Stimulated activated naive CD8-positive, alpha-beta T cell treated with anti-CD3 and anti-CD28 coated beads, Interleukin-15, Interleukin-2, amounts not matched to agents 100 U/mL and 50 U/mL, for 24 hours (primary cell): ENCODE measurements at places on chromosomes 1 and 21.
A peak's percentile ranks its signal among the peaks of the same experiment; 100 is the strongest.

GRCh38 chr21:23822760-23823159 is 1784.5 kb downstream of the MRPL39 start:
- DNase-seq: no peak

DNA sequence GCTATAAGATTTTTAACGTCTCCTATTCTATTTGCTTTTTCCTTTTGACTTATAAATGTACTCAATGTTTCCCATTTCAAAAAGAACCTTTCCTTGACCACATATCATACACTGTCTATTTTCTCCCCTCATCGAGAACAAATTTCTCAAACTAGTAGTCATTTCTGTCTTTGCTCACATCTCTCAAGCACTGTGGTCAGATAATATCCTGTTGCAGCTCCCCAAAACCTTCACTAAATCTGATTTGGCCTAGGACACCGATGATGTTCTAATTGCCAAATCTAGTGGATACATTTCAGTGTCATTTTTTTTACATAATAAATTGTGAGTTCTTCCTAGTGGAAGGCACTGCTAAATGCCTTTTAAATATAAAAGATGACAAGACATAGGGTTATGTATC is 19.4 kb downstream of the CXADR start:
- DNase-seq: no peak

DNA sequence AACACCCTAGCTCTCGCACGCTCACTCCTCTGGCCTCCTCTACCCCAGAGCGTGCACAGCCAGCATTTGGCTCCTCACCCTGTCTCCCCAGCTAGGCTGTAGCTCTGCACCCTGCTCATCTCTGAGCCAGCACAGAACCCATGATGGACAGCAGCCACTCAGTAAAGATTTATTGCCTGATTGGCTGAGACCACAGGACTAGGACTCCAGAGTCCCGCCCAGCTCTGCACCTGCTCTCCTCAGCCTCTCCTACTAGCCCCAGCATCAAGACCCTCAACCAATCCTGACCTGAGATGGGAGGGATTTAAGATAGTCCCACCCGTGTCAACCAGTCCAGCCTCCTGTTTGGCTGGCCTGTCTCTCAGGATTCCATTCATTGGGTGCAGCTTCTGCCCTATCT is 9.3 kb downstream of the C1QB start:
- no peak for DNase-seq

DNA sequence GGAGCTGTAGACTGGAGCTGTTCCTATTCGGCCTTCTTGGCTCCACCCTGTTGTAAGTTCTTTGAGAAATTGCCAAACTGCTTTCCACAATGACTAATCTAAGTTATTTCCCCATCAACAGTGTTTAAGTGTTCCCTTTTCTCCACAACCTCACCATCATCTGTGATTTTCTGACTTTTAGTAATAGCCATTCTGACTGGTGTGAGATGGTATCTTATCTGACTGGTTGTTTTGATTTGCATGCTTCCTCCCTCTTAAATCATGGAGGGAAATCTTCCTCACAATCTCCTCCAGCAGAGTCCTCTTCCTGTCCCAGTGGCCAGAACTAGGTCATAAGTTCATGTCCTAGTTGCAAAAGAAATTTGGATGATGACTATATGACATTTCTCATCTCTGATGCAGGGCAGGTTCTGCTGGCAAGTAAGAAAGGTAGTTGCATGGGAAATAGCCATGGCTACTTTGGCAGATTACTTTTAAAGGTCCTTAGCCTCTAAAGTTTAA is 294.0 kb downstream of the LRRC40 start:
- no peak for DNase-seq

- DNase-seq: no peak
These were observed 14.7 kb downstream of the PGLYRP4 start for GRCh38 chr1:153333902-153334301.

GRCh38 chr1:113072757-113073478 is at the start of gene LRIG2:
LRIG2 (plus strand) TSS chr1:113073198; CDS start chr1:113073407, 209 bp downstream.
- DNase-seq: peak; percentile 98

GRCh38 chr1:213284626-213285025 is 233.6 kb downstream of the RPS6KC1 start:
- DNase-seq: no peak

GRCh38 chr1:108057541-108057940 is 92.6 kb upstream of the VAV3 start:
- DNase-seq: no peak

- no peak for DNase-seq
These were observed 12.6 kb upstream of the HMCN1 start for GRCh38 chr1:185721553-185721952.

- DNase-seq: peak; percentile 45
These were observed 11.6 kb downstream of the DSTYK start for GRCh38 chr1:205199931-205200299.

GRCh38 chr1:181406989-181407388 is 76.3 kb upstream of the CACNA1E start:
- no peak for DNase-seq

GRCh38 chr21:42614811-42615351 is 38.5 kb upstream of the PDE9A start:
- DNase-seq: peak; percentile 60

DNA sequence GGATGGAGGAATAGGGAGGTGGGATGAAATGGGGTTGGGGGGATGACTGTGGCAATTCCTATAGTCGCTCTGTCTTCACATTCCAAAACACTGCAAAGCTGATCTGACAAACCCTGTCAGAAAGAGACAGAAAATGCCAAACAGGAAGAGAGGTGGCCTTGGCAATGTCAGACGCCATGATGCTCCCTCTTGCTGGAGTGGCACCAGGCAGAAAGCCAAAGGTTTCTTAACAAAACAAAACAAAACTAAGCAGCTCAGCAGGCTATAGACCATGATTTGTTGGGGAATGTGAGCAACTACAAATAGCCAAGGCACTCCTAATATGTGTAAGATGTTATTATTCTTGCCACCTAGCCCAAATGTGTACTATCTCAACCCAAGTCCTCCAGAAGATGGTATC is 42.9 kb upstream of the PLA2G2C start:
- no peak for DNase-seq
